Coronary artery (tissue), 2 donors: ENCODE measurements at places on chromosomes 4 and X.

DNA sequence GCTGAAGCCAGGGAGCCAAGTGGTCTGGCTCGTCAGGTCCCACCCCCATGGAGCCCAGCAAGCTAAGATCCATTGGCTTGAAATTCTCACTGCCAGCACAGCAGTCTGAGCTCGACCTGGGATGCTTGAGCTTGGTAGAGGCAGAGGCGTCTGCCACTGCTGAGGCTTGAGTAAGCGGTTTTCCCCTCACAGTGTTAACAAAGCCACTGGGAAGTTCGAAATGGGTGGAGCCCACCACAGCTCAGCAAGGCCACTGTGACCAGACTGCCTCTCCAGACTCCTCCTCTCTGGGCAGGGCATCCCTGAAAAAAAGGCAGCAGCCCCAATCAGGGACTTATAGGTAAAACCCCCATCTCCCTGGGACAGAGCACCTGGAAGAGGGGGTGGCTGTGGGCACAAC is 353.8 kb downstream of the NAP1L3 start:
- DNase-seq: no peak

GRCh38 chr4:175412746-175413145 is 399.3 kb downstream of the GPM6A start:
- no peak for DNase-seq

DNA sequence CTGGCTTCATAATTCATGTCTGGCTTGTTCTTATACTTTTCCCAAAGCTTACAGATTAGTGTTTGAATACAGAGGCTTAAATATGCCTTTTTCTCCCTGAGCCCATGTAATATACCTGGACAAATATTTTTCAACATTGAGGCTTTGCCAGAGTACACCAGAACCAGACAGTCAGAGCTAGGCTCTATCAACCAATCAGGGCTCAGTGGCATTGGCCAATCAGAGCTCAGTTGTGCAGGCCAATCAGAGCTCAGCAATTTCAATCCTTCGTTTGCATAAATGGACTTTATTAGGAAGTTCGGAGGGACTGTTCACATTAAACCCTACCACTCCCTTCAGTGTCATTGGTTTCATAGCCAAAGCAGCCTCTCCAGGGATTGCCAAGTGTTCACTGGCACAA is 51.2 kb upstream of the TMSB15B start:
- no peak for DNase-seq

GRCh38 chrX:86066998-86067397 is 19.6 kb upstream of the CHM start:
- DNase-seq: no peak

- no peak for DNase-seq
These were observed 430.6 kb downstream of the RPA4 start for GRCh38 chrX:97314345-97314744.
